AG04449 (cell line): ENCODE measurements at places on chromosomes 5 and 9.
A peak's percentile ranks its signal among the peaks of the same experiment; 100 is the strongest.

DNA sequence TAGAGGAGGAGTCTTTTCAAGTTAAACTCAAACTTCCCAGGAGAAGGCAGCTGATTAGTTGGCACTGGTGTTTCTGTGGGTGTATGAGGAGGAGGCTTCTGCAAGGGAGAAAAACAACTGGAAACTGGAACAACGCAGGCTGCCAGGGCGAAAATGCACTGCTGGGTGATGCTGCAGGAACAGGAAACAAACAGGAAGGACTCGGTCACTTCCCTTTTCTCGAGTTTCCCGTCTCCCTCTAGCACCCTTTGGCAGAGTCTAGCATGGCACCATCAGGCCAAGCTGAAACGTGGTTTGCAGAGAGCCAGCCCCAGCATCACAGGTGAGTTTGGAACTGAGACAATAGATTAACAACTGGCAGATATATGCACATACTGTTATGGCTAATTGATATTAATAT, 77.5 kb upstream of the CAST start:
- DNase-seq, result no peak

- no peak for DNase-seq
Observed at GRCh38 chr5:179212870-179213269, 132.4 kb downstream of the ADAMTS2 start.

GRCh38 chr5:97022898-97023297, 87.0 kb downstream of the LNPEP start:
- DNase-seq, result no peak

DNA sequence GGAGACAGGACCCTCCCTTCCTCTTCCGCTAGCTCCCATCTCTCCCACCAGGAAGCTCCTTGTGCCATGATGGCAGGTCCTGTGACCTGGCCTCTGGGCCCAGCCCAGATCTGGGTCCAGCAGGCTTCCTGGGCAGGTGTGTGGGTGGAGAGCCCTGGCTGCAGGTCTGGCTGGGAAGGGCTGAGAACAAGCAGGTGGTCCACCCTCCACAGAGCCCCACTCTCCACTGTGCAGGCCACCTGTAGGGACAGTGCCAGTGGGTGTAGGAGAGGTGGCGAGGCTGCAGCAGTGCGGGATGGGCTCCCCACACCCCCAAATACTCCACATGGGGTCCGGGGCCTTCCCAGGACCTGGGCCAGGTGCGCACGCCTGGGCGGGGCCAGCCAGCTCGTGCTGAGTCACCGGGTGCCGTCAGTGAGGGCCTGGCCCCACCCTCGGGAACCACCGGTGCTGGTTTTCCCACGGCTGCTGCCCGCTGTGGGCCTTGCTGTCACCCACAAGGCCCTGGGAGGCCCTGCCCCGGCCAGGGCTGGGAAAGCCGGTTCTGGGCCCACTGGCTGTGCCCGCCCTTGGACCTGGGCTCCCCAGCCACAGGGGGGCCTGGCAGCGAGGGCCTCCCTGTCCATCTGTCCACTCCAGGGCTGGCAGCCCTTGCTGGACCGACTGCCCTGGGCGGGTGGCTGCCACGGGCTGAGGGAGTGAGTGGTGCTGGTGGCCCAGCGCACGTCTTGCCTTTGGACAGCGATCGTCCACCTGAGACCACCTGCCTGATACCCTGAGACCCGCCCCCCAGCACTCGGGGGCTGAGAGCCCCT, 9.3 kb upstream of the NRARP start:
- DNase-seq, result no peak

DNA sequence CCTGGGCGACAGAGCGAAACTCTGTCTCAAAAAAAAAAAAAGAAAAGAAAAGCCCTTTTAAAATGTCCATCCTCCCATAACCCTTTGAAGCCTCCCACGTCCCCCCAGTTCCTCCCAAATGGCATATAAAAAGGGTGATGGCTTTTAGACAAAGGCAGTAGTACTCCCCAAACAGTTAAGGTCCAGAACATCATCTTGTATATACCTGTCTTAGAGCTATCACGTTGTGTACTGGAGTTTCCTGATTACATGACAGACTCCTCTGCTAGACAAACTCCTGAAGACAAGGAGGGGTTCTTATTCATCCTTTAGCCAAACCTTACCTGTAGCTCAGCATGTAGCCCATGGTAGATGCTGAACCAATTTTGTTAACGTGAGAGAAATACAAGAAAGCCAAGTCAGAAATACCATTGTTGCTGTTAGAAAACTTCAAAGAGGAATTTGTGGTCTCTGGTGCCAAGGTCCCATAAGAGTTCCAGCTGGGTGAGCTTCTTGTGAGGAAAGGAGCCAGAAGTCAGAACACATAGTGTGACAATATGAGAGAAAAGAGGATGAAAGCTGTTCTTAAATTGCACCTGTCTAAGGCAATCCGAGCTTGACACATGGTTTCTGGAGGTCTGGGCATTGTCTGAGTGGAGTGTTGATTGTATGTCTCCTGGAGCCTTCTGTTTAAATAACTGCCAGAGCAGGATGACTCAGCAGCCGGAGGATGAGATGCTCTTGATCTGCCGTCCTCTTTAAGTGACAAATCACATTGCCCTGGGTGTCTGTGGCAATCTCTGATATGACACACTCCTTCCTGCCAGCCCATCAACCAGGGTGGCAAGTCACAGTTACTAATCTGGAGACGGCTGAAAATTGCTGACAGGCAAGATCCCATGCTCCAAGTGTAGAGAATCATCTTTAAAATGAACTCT, 69.1 kb downstream of the ARRDC3 start:
- DNase-seq, result peak; percentile 77

DNA sequence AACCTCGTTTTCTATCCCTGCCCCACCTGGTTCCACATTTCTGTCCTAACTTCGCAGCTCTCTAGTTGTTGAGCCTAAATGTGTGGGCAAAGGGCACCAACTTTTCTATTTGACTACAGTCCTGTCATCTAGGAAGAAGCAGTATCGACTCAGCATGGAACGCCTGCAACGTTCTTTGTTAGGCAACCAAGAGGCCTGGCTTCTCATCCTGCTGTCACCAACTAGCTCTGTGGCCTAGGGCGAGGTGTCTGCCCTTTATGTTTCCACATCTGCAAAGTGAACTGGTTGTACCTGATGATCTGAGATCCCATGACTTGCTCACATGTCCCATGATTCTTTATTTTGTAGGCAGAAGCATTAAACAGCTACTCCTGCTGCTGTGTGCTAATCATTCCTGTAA, 248.9 kb downstream of the ADAMTSL1 start:
- no peak for DNase-seq

GRCh38 chr5:37835380-37835973, 4.4 kb downstream of the GDNF start:
- no peak for DNase-seq

DNA sequence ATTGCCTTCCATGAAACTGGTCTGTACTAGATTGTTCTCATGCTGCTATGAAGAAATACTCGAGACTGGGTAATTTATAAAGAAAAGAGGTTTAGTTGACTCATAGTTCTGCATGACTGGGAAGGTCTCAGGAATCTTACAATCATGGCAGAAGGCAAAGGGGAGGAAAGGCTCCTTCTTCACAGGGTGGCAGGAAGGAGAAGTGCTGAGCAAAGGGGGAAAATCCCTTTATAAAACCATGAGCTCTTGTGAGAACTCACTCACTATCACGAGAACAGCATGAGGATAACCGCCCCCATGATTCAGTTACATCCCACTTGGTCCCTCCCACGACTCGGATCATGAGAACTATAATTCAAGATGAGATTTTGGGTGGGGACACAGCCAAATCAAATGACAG, 163.2 kb downstream of the RFK start:
- no peak for DNase-seq

DNA sequence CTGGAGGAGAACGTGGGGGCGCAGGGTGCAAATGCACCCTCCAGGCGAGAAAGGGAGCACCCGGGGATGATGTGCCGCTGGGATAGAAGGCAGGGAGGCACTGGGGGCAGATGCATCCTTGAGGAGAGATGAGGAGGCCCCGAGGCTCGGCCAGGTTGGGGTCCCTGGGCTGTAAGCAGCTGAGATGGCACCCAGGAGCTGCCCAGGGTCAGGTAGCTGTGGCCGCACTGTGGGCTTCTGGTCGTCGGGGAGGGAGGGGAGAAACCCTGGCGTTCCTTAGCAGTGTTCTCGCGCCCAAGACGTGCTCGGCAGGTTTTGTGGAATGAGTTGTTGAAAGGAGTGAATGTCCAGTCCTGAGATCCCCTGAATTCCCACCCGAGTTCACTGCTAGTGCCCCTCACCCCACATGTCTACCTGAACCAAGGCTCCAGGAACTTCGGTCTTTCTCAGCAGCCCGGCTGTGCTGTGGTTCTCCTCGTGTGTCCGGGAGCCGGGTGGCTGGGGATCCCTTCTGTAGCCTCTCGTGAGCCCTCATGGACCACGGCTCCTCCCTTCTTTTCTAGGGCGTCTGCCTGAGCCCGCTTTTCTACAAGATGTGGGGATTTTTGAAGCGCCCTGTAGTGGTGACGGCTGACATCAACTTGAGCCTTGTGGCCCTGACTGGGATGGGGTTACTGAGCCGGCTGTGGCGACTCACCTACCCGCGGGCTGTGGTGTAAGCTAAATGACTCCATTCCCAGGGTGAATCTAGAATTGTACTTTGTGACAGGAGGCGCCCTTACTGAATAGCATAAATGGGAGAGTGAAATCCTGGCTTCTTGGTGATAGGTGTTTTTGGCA, 1.1 kb downstream of the POMT1 start:
- DNase-seq, result no peak

DNA sequence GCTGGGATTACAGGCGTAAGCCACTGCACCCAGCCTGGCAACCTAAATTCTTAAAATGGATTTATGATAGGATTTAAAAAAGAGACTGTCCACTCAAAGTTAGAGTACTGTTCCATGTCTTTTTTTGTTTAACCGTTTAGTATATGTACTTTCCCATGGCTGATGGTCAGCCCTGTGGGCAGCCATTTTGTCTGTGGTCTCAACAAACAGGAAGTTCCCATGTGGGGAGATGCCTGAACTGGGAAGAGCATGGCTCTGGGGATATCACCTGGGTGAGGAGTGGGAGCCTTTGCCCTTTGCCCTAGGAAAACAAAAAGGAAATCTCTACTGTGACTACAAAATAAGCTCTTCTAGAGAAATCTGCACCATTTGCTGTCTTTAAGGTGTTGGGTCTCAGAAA, 27.5 kb upstream of the GNPDA1 start:
- no peak for DNase-seq
